ENCODE measurements at places on chromosomes 2 and 18. TPM values are rescaled to one million over a fixed set of nuclear protein-coding genes. Genes with fewer than 3 reads are reported as not detected.

The ARHGAP25 gene
- total RNA-seq: 6.2 TPM

The TTN gene
- 10.3 TPM for total RNA-seq

The PCARE gene
- total RNA-seq: not detected

The TRIM54 gene
- 2.8 TPM for total RNA-seq

The IL37 gene
- 1.4 TPM for total RNA-seq

The DPP4 gene
- total RNA-seq: 36.8 TPM

The SPRED2 gene
- 27.1 TPM for total RNA-seq

The CCDC68 gene
- 20.8 TPM for total RNA-seq

The TUBA4B gene
- total RNA-seq: not detected

The GBX2 gene
- not detected for total RNA-seq

The SAG gene
- 0.45 TPM for total RNA-seq

The FOXI3 gene
- 0.40 TPM for total RNA-seq

The GPAT2 gene
- total RNA-seq: 19.5 TPM

The MFSD6 gene
- total RNA-seq: 89.1 TPM

The TCF23 gene
- 8.5 TPM for total RNA-seq

The COL3A1 gene
- 25.5 TPM for total RNA-seq
